ENCODE measurements at places on chromosomes 13 and 19.

DNA sequence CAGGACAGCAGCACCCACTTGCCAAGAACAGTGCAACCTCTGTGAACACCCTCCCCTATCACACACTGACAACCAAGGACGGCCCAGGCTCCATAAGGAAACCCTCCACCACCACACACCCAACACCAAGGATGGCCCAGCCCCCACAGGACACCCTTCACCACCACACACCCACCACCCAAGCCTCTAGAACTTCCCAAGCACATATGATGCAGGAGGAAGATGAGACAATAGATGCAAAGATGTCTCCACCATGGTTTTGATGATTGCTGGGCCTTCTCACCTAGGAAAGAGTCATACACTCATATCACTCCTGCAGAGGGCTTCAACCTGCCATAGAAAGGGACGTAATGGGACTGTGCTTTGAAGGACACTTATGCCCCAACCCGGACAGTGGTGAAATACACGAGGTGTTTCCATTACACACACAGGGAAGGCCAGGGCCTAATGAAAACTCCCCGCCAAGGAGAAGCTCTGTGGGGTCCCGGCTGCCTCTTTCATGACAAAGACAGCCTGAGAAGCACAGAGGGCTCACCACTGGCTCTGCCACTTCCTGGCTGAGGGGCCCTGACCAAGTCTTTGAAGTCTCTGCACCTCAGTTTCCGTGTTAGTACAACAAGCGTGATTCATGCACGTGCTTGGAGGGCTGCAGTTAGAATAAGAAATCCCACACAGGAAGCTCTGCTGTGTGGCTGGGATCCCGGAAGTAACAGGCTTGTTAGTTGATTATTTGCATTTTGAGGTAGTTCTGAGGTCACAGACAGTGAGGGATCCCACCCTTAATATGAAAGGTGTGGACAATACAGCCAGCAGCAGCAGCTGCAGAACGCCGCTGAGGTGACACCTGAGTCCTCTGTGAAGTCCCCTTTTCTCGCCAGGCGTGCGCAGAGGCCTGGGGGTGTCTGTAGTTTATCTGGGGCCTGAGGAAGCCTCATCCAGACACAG, 61.9 kb upstream of the ATP12A start:
- peak; percentile 1 for DNase-seq

- DNase-seq, result no peak
Observed at GRCh38 chr13:88107570-88107969, 436.4 kb downstream of the SLITRK5 start.

DNA sequence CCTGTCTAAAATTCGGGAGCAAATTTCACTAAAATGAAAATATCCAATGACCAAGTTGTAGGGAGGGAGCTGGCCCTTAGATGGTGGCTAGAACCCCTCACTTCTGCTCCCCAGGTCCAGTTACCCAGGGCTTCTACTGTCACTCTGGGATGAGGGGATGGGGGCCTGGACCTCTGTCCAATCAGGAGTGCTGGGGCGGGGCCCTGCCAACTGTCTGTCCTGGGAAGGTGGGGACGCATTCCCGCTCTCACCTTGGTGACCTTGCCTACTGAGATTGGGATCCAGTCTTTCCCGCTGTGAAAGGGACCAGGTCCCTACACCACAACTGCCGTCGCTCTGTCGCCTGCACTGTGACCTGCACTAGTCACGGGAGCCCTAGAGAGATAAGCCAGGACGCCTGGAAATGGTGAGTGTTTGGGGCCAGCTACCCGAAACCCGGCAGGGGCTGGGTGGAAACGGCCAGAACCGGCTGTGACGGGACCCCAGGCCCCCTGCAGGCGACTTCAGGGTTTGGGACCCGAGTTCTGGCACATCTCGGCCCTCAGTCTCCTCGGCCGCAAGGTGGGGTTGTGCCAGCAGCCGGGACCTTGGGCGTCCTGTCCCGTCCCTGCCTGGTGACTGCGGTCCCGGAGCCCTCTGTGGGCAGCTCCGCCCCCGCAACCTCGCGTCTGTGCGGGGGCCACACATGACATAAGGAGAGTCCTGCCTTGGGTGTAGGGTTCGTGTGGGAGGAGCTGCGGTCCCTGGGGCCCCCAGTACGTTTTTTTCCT, 22.8 kb downstream of the ZNF20 start:
- no peak for DNase-seq

GRCh38 chr19:38183251-38183897, 40.6 kb downstream of the DPF1 start:
- DNase-seq, result peak; percentile 11

GRCh38 chr19:16861834-16862233, 27.0 kb upstream of the F2RL3 start:
- DNase-seq, result no peak

DNA sequence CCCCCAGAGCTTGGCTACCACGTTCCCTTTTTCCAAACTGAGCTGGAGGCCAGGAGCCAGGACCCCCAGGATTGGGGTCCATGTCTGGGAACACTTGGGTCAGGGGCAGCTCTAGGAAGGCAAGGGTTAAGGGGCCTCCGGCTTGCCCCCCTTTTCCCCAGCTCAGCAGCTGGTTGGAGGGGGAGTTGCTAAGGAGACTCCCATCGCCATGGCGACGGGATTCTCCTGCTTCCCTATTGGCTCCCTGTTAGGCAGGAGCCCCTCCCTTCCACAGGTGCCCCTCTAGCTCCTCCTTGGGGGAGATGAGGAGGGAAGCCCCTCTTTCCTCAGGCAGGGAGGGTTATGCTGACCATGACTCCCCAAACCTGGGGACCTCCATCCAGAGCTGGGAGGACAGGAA, 33.9 kb downstream of the PDE4A start:
- no peak for DNase-seq

Measured in fibroblast of upper back skin (primary cell).